Inflammatory macrophage treated with lipopolysaccharide for 1 hour (primary cell): ENCODE measurements at places on chromosomes 2 and 18.
A peak's percentile ranks its signal among the peaks of the same experiment; 100 is the strongest.

- no peak for DNase-seq
Observed at GRCh38 chr18:75109319-75109691, 99.6 kb downstream of the PTGR3 start.

DNA sequence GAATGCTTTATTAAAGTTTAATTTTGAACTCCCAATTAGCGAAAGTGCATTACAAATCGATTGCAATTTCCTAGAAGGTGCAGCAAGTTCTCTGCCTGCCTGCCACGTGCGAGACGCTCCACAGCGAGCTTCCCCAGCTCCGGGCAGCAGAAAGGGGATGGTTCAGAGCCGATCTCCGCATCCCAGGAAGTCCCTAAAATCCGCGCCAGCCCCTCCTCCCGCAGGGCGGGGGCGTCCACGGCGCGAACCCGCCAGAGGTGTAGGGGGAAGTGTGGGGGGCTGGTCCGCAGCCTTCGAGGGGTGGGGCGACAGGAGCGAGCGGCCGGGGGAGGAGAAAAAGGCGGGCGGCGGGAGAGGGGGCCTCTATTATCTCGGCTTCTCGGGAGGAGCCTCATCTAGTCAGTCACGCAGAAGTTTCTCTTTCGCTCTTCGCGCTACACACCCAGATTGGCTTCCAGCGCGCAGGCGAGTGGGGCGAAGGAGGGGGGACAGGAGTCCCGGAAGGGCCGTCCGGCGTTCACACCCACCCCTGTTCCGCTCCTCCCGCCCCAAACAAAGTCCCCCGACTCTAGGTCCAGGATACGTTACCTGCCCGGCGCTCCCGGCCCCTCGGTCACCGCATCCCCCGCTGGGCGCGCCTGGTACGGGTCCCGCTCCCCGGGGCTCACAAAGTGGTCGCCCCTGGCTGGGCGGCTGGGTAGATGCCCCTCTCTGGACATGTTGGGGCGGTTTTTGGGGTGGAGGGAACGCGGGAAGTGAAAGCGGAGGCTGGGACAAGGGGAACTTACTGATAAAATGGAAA lies 9.1 kb upstream of the NR4A2 start:
- DNase-seq: peak; percentile 95

GRCh38 chr2:134220344-134220974 lies 33.4 kb upstream of the MGAT5 start:
- DNase-seq: no peak

GRCh38 chr2:124476291-124476690 lies 451.2 kb downstream of the CNTNAP5 start:
- no peak for DNase-seq

- no peak for DNase-seq
Observed at GRCh38 chr18:3666526-3667254, 216.7 kb downstream of the TGIF1 start.

DNA sequence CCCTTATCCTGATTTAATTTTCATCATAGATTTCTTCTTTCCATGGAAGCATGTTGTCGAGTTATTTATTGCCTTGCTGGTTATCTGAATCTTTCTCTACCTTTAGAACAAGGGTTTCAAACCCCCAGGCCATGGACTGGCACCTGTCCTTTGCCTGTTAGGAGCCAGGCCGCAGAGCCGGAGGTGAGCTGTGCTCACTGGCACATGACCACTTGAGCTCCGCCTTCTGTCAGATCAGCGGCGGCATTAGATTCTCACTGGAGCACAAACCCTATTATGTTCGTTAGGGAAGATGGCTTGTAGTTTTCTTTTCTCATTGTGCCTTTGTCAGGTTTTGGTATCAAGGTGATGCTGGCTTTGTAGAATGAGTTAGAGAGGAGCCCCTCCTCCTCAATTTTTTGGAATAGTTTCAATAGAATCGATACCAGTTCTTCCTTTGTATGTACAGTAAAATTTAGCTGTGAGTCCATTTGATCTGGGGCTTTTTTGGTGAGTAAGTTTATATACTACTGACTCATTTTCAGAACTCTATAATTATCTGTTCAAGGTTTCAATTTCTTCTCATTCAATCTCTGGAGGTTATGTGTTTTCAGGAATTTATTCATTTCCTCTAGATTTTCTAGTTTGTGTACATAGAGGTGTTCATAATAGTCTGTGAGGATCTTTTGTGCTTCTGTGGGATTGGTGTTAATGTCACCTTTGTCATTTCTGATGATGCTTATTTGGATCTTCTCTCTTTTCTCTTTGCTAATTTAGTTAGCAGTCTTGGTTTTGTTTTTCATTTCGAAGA lies 668.0 kb upstream of the FAM98A start:
- DNase-seq: no peak

DNA sequence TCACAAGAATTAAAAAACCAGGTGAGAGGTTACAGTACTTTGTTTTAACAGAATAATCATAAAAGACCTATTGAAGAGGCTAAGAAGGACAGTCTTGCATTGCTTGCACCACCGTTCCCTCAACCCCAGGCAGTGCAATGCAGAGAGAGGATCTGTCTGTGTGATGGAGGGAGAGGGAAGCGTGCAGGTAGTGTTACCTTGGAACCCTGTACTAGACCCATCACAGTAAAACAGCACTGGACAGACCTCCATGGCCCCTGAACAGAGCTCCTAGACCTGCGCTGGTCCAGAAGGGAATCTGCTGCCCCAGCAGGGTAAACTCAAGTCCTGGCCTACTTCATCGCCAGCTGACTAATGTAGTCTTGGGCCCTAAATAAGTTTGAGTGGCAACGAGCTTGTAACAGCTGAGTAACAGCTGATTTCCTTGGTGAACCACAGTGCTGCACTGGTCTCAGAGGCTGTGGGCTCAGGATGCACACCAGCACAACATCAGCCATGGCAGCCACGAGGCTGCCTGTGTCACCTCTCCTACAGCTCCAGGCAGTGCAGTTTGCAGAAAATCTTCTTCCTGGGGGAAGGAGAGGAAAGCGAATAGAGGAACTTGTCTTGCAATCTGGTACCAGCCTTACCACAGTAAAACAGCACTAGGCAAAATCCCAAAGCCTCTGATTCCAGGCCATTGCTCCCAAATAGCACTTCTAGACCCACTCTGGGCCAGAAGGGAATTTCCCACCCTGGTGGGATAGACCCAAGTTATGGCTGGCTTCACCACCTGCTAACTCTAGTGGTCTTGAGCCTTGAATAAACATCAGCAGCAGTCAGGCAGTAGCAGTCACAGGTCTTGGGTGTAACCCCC lies 417.2 kb downstream of the CDH7 start:
- DNase-seq: no peak

DNA sequence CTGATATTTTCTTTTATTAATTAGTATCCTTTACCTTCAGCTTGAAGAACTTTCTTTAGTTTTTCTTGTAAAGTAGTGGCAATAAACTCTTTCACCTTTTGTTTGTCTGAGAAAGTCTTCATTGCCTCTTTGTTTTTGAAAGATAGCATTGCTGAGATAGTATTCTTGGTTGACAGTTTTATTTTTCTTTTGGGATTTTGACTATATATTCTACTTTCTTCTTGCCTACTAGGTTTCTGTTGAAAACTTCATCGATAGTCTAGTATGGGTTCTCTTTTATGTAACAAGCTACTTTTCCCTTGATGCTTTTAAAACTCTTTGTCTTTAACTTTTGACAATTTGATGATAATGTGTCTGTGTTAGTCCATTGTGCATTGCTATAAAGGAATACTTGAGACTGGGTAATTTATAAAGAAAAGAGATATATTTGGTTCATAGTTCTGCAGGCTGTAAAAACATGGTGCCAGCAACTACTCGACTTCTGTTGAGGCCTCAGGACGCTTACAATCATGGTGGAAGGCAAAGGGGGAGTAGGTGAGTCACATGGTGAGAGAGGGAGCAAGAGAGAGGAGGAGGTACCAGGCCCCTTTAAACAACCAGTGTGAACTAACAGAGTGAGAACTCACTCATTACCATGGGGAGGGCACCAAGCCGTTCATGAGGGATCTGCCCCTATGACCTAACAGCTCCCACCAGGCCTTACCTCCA lies 12.0 kb downstream of the CCDC150 start:
- DNase-seq: no peak

- DNase-seq: no peak
Observed at GRCh38 chr2:75928093-75928492, 217.4 kb upstream of the GCFC2 start.

DNA sequence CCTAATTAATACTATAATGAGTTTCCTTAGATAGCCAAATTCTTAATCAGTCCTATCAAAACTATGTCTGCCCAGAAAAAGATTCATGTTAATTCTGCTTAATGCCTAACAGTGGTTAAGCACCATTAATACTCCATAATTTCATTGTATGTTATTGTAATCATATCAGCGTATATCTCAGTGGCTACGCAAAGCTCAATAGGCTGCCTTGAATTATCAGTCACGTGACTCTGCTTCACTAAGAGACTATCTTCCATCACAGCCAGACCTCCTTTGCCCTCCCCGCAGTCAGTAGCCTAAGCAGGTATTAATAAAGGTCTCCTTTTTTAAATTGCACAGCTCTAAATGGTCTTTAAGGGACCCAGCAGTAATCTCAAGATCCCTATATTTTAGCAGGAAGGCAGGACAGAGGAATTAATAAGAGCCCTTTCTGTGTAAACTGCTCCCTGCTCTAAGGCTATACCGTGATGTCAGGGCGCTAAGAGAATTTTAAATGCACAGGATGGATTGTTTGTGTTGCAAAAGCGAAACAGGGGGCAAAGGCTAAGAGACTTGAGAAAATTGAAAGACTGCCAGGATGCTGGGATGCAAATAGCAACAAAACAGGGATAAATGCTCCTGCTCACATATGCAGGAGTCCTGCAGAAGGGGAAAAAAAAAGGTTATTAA lies 215.6 kb upstream of the POU3F3 start:
- no peak for DNase-seq

DNA sequence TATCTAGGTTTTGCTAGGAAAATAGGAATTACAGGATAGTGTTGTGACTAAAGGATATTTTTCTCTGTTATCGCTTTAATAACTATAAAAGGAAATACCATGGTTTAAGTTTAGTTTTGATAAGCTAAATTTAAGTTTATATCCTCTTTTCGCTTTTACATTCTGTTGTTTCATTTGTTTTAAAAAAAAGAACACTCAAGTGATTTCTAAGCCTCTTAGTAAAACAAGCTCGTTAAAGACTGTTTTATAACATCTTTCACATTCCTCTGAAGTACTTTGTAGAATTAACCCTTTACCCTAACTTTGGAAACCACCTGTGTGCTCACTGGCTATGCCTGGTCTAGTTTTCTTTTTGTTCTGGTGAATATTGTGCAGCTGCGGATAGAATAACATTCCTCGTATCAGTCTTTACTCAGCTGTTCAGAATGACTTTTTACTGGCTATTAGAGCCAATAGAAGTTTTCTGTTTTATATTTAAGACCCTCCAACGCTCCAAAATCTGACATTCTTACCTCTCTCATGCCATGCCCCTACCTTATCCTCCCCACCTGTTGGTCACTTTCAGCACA lies 183.1 kb downstream of the PTPRM start:
- no peak for DNase-seq

GRCh38 chr2:121351521-121352318 lies 66.7 kb upstream of the TFCP2L1 start:
- DNase-seq: no peak

GRCh38 chr2:97742381-97742847 lies 29.0 kb downstream of the ZAP70 start:
- DNase-seq: no peak

GRCh38 chr18:48767090-48767690 lies 183.6 kb downstream of the SMAD7 start:
- no peak for DNase-seq

DNA sequence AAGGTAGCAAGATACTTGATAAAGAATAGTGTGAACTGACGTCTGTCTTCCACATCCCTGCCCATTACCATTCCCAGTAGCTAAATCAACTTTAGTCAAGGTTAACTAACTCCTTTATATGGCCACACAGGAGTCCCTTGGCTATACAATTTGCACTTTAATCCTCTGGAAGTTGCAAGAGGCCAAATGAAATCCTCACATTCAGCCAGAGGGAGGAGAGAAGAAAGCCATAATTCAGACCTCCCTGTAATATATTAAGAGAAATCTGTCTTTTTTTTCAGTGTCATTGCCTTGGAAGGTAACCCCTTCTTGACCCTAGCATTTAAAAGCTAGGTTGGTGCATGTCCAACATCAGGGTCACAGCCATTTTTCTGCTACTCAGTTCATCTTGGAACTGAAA lies 317.8 kb downstream of the NRXN1 start:
- DNase-seq: no peak

DNA sequence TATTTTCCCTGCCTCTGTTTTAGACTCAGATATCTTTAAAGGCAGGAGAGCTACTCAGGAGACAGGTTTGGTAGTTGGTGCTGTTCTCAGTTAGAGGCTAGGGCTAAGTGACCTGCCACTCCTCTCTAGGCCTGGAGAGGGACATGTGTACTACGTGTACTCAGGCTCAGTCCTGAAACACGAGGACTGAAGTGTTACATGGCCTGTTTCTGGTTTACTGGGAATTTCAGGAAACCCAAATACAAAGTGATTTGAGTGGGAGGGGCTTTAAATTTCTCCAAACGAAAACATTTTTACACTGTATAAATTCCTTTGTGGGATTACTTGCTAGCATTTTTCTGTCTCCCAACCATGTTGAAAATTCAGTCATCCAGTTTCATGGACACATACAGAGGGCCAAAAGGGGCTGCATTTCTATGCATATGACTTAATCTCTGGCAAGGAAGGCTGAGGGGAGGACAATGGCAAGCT lies 343.3 kb downstream of the CYP26B1 start:
- DNase-seq: no peak

- peak; percentile 18 for DNase-seq
Observed at GRCh38 chr18:58341916-58342315, 287.0 kb downstream of the ALPK2 start.

DNA sequence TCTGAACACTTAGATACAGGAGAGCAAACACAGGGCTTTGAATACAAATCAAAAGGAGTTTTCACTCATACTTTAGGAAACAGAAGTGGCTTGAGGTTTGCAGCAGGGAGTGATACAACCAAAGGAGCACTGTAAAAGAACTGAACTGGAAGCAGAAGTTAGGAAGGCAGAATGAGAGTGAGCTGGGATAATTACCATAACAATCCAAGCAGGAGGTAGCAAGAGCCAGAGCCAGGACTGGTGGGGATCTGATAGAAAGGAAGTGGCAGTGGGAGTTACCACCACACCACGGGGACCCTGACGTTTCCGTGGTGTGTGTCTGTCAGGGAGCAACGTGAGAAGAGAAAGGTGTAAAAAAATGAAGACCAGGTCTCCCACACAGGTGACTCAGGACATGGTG lies 81.3 kb upstream of the EPB41L3 start:
- DNase-seq: no peak

- peak; percentile 34 for DNase-seq
Observed at GRCh38 chr2:208315081-208315788, 49.2 kb downstream of the PIKFYVE start.

- no peak for DNase-seq
Observed at GRCh38 chr2:178123163-178123562, 10.9 kb downstream of the RBM45 start.

DNA sequence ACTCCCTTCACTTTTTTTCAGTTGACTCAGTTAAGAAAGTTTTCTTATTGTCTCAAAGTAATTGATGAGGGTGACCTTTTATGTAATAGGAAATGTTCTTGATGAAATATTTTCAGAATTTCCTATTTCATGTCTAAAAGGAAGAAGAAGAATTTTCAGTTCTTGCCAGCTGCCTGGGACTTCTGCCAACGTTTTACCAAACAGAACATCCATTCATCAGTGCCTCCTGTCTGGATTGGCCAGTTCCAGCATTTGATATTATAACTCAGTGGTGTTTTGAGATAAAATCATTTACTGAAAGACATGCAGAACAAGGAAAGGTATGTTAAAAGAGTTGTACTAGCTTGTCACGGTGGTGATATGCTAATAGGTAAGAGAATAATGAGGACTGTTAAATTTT lies 104.7 kb upstream of the MYO3B start:
- peak; percentile 22 for DNase-seq

- DNase-seq: no peak
Observed at GRCh38 chr2:22807872-22808271, 577.1 kb upstream of the KLHL29 start.

GRCh38 chr2:127763776-127764175 lies 47.2 kb downstream of the WDR33 start:
- DNase-seq: no peak
